ENCODE measurements at places on chromosomes 5 and 9.

DNA sequence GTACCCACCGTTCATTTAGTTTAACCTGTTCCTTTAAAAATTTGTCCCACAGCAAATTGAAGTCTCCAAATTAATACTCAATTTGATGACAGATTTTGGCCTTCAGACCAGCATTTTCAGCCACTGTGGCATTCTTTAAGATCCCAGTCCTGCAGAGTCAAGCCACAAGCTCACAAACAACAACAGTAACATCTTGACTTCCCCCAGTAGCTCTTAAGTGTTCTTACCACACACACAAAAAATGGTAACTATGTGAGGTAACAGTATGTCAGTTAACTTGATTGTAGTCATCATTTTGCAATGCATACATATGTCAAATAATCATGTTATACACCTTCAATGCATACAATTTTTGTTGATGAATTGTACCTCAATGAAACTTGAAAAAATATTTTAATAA lies 247.9 kb downstream of the LURAP1L start:
- DNase-seq: no peak

GRCh38 chr5:84411832-84412605 lies 27.3 kb upstream of the EDIL3 start:
- no peak for DNase-seq

- DNase-seq: no peak
Observed at GRCh38 chr5:68240202-68240601, 24.6 kb downstream of the PIK3R1 start.

GRCh38 chr9:19440823-19441580 lies 32.2 kb downstream of the ACER2 start:
- DNase-seq: no peak

DNA sequence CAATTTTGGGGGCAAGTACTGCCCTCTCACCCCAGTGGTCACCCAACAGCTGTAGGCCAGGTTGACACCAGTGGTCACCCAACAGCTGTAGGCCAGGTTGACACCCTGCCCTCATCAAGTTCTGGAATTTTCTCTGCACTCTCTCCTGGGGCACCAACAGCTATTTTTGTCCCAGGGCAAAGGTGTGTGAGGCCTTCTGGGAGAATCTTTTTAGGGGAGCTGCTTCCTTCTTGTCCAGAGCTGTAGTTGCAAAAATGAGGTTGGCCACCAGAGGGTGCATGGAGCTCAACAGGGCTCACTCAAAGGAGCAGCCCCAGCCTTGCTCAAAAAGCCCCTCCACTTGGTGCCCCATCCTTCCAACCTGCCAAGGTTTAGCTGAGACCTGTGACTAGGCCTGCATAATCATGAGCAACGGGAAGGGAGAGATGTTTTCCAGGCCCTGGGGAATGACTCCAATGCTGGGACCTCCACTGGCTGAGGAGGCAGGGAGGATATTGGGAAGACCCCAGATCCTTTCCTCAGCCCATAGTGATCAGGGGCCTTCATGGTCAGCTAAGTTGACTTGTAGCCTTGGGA lies 10.6 kb upstream of the P4HA2 start:
- DNase-seq: peak; percentile 45

GRCh38 chr5:68385936-68386335 lies 170.4 kb downstream of the PIK3R1 start:
- DNase-seq: no peak

DNA sequence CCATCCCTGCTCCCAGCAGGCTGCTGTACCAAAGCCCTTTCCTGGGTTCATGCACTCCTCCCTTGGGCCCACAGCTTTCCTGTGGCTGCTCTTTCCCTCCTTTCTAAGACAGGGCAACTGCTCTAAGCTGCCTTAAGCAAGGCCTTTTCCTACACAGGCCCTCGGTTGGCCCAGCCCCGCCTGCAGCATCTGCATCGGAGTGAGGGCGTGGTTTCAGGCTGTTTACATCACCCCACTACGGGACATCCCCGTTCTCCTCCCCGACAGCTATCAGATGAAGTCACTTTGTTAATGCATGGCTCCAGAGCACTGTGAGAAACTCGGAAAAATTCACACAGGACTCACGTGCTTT lies 3.4 kb downstream of the DPH7 start:
- DNase-seq: no peak

- DNase-seq: no peak
Observed at GRCh38 chr5:159971038-159971437, 37.9 kb upstream of the TTC1 start.

- DNase-seq: peak; percentile 8
Observed at GRCh38 chr9:20558566-20559016, 63.7 kb downstream of the MLLT3 start.
